Fibroblast of villous mesenchyme (primary cell): ENCODE measurements at places on chromosomes 1 and 21. TPM values are rescaled to one million over a fixed set of nuclear protein-coding genes. Genes with fewer than 3 reads are reported as not detected.

LRP8 gene
- 27.6 and 34.8 TPM in 2 replicates for total RNA-seq

CA14 gene
- not detected in 2 replicates for total RNA-seq

TTC22 gene
- total RNA-seq = not detected in 2 replicates

TMEM269 gene
- under 0.01 TPM in 2 replicates for total RNA-seq

TNFRSF8 gene
- total RNA-seq = under 0.01 and 0.86 TPM in 2 replicates

SPRR1B gene
- total RNA-seq = not detected in 2 replicates

PLA2G2D gene
- not detected in 2 replicates for total RNA-seq

ZYG11B gene
- total RNA-seq = 46.1 and 65.6 TPM in 2 replicates

ETNK2 gene
- total RNA-seq = 12.2 and 15.5 TPM in 2 replicates

LCE3D gene
- not detected in 2 replicates for total RNA-seq

HENMT1 gene
- 5.2 and 6.0 TPM in 2 replicates for total RNA-seq

SH2D5 gene
- 3.9 and 4.3 TPM in 2 replicates for total RNA-seq

DNA sequence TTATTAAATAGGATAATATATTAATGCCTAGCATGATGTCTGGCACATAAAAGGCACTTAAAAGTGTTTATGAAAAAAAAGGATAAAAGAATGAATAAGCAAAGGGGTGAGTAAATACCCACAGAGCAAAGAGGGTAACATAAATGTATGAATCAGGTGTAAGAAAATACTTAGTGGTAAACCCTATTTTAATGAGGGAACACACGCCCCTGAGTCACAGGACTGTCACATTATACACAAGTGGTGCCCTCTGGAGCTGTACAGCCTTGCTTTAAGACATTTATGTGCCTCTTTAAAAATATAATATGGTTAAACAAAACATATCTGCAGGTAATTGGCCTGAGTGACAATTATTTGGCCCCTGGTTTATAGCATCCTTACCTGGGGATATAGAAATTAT lies 78.1 kb upstream of the PTBP2 start:
- no peak for DNase-seq

- no peak for DNase-seq
These were observed 37.4 kb upstream of the ID3 start for GRCh38 chr1:23596382-23597358.

GRCh38 chr1:172585861-172586260 lies 52.9 kb downstream of the SUCO start:
- no peak for DNase-seq

- DNase-seq = no peak
These were observed 101.0 kb downstream of the AJAP1 start for GRCh38 chr1:4755301-4755845.

- peak; percentile 91 for DNase-seq
These were observed 46.0 kb downstream of the VPS26C start for GRCh38 chr21:37220981-37221664.

- no peak for DNase-seq
These were observed at the start of gene PKP1 for GRCh38 chr1:201282931-201283829. TSS of gene PKP1 (plus strand) at chr1:201283506. CDS start at chr1:201283703, 197 bp downstream.

DNA sequence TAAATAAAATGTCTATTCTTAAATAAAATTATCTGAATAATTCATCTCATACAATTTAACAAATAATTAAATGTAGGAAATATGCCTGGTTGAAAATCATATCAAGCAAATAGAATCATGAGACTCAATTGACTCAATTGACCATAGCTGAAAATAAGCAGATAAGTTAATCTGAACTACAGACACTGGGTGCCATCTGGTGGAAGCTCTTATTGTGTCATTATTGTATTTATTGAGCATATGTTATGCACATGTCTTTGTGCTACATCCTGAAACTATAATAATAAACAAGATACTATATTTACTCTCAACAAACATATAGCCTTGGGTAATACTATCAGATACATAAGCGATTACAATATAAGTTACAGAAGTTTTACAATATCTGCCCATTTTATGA lies 41.0 kb downstream of the BRINP3 start:
- peak; percentile 8 for DNase-seq

- DNase-seq = peak; percentile 53
These were observed 67.6 kb downstream of the ADSS2 start for GRCh38 chr1:244384066-244384465.

GRCh38 chr1:82578086-82578726 lies 777.5 kb downstream of the ADGRL2 start:
- no peak for DNase-seq

GRCh38 chr1:21294266-21294989 lies 4.2 kb upstream of the ECE1 start:
- no peak for DNase-seq

GRCh38 chr1:11193376-11193775 lies 4.2 kb downstream of the ANGPTL7 start:
- no peak for DNase-seq

DNA sequence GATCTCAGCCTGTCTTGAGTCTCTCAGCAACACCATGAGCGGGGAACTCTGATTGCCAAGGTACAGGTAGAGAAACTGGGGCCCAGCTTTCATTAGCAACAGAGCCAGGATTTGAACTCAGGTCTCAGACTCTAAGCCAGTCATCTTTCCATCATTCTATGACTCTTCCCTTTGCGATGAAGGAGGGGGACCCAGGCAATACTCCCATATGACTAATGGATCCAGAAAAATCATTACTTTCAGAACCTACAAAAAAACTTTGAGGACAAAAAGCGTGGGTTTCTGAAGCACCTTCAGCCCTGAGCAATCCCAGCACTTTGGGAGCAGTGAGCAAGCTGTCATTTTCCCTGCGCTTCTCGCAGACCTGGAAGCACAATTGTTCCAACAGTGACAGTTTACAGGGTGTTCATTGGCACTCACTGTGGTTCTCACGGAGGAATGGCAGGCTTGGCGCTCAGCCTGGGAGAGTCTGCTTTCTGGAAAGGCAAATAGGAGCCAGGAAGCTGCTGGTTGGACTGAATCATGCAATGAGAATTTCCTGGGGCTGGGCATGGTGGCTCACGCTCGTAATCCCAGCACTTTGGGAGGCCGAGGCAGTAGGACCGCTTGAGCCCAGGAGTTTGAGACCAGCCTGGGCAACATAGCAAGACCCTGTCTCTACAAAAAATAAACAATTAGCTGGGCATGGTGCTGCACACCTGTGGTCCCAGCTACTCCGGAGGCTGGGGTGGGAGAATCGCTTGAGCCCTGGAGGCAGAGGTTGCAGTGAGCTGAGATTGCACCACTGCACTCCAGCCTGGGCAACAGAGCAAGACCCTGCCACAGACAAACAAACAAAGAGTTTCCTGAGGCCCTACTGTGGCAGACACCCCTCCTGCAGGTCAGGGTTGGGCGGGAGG lies 40.1 kb downstream of the SLC2A7 start:
- peak; percentile 89 for DNase-seq

- peak; percentile 55 for DNase-seq
These were observed 14.0 kb downstream of the DEGS1 start for GRCh38 chr1:224196813-224197600.

- DNase-seq = peak; percentile 42
These were observed 2.7 kb upstream of the FMO1 start for GRCh38 chr1:171245458-171246064.

DNA sequence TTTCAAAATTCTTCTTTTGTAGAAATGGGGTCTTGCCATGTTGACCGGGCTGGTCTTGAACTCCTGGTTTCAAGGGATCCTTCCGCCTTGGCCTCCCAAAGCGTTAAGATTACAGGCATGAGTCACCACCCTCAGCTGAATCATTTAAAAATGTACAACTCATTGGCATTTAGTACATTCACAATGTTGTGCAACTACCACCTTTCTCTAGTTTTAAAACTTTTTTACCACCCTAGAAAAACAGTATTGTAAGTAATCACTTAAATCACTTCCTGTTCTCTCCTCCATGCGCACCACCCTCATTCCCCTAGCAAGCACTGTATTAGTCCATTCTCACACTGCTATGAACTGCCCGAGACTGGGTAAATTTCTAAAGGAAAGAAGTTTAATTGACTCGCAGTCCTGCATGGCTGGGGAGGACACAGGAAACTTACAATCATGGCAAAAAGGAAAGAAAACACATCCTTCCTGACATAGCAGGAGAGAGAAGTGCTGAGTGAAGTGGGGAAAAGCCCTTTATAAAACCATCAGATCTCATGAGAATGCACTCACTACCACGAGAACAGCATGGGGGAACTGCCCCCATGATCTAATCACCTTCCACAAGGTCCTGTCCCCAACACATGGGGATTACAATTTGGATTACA lies 14.4 kb upstream of the THEM5 start:
- DNase-seq = peak; percentile 66

- DNase-seq = no peak
These were observed 61.6 kb downstream of the COL18A1 start for GRCh38 chr21:45466330-45467220.

GRCh38 chr1:55078470-55078869 lies 39.1 kb downstream of the PCSK9 start:
- no peak for DNase-seq

DNA sequence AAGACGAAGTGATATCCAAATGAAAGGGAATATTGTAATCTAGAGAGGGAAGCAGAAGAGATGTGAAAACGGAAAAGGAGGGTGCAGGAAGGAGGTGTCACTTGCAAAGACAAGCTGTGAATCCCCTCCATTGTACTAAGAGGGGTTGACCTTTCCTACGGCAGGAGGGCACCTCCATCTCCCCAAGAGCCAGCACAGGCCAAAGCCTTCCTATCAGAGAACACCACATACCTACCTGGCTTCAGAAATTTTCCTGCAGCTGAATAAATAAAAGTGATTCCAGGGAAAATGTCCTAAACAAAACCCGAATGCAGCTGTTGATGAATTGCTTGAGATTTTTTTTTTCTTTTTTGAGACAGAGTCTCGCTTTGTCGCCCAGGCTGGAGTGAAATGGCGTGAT lies 14.3 kb downstream of the KANK4 start:
- no peak for DNase-seq

DNA sequence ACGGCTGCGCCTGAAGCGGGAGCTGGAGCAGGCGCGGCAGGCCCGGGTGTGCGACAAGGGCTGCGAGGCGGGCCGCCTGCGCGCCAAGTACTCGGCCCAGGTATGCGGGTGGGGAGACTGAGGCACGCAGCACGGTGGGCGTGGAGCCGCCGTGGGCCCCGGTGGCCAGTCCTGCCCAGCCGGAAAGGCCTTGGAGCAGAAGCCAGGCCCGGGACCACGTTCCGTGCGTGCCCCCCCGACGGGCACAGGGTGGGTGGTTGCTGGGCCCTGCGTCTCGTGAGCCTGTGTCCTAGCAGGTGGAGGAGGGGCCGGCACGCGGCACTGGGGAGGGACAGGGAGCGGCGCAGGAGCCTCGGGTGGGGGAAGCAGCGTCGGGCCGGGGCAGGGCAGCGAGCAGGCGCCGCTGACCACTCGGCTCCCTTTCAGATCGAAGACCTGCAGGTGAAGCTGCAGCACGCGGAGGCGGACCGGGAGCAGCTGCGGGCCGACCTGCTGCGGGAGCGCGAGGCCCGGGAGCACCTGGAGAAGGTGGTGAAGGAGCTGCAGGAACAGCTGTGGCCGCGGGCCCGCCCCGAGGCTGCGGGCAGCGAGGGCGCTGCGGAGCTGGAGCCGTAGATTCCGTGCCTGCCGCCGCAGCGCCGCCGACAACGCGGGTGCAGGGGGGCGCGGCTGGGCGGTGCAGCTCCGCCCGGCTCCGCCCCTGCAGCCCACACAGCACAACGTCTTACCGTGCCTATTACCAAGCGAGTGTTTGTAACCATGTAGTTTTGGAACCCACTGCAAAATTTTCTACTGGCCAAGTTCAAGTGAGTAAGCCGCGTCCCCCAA lies 78.2 kb downstream of the SKI start:
- no peak for DNase-seq

- DNase-seq = no peak
These were observed 216.9 kb upstream of the FMN2 start for GRCh38 chr1:239874831-239875230.

DNA sequence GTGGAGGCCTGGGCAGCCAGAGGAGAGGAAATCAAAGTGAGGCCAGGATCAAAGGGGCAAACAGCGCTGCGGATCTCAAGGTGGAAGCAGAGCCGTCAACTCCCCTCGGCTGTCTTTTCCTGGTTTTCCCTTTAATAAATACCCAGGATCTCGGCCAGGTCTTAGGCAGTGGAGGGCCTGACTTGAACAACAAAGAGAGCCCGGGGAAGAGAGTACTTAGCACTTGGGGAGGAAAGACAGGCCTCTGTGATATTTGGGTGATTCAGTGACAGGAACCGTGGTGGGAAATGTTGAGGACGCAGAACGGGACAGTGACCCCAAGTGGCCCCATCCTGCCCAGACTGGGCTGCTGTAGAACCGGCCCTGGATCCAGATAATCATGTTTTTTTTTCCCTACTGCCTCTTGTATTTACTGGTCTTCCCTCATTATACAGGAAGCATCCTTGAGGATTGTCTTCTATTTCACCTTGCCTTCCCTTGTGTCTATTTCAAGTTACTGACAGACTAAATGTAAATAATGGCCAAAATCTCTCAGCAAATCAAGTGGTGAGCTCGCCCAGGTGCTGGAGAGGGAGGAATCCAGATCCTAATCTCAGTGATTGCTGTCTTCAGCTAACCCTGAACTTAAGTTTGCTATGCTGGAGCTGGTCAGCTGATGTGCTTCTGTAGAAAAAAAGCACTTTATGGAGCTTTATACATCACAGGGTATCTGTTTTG lies 2.8 kb upstream of the MIXL1 start:
- DNase-seq = no peak
